ENCODE measurements at places on chromosomes 1 and 21.

DNA sequence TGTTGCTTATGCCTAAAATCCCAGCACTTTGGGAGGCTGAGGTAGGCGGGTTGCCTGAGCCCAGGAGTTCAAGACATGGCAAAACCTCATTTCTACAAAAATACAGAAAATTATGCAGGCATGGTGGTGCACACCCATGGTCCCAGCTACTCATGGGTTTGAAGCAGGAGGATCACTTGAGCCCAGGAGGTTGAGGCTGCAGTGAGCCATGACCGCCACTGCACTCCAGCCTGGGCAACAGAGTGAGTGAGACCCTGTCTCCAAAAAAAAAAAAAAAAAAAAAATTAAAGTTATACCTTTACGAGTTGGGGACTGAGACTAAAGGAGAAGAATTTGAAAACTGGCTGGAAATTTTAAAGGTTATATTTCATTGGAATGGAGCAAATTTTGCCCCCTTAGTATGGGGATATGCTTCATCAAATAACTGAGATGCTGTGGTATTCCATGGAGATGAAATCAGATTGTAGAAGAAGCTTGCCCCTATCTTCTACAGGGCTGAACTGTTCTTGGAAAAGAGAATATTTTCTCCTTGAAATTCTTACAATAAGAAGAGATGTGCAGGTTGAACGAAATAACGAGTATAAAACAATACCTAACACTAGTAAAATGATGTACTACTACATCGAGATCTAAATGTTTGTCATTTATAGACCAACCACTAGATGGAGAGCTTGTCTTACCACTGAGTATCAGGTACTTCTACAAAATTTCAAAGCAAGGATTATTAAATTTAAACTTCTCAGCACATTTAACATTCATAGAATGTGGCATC lies 34.9 kb upstream of the SCYL3 start:
- peak; percentile 16 for DNase-seq

DNA sequence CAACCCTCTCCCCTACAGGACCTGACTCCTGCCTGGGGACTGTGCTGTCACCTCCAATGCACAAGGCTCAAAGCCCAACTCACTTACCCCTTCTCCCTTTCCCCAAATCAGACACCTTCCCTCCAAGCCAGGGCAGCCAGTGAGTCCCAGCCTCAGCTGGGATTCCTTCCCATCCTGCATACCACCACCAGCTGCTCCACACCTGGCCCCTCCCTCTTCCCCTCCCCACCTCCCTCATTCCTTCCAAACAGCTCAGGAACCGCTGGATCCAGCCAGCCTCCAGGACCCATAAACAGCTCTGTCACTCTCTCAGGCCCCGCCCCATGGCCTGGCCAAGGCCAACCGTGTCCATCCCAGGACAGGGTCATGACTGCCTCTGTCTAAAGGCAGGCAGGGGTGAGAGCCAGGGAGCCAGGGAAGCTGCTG lies 41.4 kb downstream of the ACOT7 start:
- no peak for DNase-seq

DNA sequence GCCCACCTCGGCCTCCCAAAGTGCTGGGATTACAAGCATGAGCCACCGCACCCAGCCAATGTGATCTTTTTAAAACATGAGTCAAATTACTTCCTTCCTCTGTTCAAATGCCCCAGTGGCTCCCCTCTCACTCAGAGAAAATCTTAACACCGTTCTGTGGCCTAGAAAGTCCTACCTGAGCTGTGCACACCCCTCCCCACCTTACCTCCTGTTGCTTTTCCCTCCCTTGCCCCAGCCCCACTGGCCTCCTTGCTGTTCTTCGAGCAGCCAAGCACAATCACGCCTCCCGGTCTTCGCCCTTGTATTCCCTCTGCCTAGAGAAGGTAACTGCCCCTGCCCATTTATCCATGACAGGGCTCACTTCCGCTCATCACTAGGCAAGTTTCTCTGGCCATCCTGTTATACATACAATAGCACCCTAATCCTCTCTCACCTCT lies 62.6 kb upstream of the RPL11 start:
- no peak for DNase-seq

DNA sequence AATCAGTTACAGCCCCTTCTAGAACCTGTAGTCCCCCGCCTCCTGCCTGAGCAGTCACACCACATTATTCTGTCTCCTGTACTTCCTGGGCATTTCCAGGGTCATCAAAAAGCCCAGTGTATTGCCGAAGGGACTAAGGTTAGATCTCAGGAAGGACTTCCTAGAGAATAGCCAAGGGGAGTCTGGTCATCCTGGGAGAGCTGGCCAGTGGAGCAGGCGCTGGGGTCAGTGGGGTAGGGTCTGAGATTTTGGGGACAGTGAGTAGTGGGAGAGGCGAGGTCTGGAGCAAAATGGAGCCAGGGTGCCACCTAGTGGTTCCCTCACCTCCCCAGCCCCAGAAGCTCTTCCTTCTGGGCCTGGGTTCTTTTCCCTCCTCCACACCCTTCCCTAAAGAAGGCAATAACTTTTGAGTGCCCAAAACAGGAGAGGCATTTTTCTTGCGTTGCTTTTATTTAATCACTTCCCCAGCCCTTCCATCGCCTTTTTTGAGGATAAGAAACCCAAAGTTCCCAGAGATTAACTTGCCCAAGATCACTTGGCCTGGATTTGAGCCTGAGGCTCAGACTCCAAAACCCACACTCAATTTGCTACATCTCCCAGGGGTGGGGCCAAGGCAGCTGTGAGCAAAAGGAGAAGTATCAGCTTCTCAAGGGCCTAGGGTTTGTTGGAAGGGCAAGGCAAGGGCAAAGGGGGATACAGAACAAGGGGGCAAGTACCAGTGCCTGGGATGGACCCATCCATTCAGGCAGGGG lies 7.3 kb upstream of the PMVK start:
- DNase-seq, result no peak

DNA sequence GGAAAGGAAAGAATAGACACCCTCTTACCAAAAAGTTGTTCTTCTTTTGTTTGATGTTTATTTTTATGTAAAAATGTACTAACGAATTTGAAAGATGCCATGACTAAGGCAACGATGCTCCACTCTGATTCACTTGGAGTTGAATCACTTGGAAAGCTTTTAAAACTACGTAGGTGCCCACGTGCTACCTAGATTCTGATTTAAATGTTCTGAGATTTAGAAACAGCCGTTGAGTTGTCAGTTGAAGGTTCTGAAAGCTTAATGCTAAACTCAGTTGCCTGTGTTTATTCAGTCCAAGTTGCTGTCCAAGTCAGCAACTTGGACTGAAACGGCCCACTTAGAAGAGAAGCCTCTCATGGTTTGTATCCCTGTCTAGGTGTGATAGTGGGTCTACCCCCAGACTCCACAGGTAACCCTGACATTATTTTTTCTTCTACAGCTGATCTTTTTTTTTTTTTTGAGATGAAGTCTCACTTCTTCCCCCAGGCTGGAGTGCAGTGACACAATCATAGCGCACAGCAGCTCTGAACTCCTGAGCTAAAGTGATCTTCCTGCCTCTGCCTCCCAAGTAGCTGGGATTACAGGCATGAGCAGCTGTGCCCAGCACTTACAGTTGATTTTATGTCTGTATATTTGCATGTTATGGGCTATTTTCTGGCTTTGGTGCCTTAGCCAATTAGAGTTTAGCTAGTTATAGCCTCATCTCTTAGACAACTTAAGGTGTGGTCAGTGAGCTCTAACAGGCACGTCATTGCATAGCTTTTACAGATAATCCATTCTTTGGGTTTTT lies 1.4 kb upstream of the VAMP4 start:
- peak; percentile 49 for DNase-seq

- DNase-seq, result no peak
Observed at GRCh38 chr1:229964281-229964680, 102.8 kb upstream of the GALNT2 start.

GRCh38 chr1:45913183-45913683 lies 109.8 kb downstream of the MAST2 start:
- peak; percentile 67 for DNase-seq

- DNase-seq, result no peak
Observed at GRCh38 chr1:102535829-102536505, 539.2 kb upstream of the OLFM3 start.

- DNase-seq, result no peak
Observed at GRCh38 chr21:35323947-35324346, 274.8 kb upstream of the RUNX1 start.

DNA sequence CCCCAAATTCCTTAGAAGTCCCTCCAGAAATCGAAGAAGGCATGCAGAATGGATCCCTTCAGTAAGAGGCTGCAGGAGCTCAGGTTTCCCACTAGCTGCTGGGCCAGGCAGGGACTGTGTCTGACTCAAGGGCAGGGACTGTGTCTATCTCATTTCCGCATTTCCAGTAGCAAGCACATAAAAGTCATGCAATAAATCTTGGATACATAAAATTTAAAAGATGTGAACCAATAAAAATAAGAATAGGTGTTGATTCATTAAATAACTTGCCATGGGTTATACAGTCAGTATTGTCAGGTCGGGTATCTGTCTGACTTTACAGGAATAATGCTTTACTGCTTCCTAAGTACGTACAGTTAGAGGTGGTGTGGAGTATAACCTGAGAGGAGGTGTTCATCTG lies 15.2 kb downstream of the PM20D1 start:
- no peak for DNase-seq

- no peak for DNase-seq
Observed at GRCh38 chr1:219294251-219294650, 120.6 kb downstream of the LYPLAL1 start.

DNA sequence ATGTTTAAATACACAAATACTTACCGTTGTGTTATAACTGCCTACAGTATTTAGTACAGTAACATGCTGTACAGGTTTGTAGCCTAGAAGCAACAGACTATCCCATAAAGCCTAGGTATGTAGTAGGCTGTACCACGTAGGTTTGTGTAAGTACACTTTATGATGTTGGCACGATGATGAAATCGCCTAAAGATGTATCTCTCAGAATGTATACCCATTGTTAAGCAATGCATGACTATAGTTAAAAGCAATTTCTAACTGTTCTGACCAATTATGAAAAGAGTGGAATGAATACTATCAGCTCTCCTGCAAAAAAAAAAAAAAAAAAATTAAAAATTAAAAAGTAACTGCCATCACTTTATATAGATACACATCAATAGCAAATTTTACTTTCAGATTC lies 11.4 kb downstream of the HP1BP3 start:
- no peak for DNase-seq

- DNase-seq, result no peak
Observed at GRCh38 chr1:156692925-156693847, 12.2 kb downstream of the CRABP2 start.

DNA sequence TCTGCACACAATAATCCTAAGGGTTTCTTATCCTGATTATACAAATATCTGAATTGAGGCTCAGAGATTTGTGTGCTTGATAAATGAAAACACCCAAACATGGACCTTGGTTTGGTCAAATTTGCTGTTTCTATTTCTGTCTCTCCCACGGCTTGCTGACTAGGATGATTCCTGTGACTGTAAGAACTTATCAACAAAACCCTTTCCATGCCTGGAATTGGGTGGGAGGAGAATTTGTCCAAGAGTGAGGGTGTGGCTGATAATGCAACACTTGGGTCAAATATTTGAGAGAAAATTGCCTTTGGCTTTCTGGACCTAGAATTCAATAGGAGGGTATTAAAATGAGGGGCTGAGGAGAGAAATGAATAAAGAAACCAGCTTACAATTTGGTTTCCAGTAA lies 48.0 kb downstream of the RHBG start:
- no peak for DNase-seq

DNA sequence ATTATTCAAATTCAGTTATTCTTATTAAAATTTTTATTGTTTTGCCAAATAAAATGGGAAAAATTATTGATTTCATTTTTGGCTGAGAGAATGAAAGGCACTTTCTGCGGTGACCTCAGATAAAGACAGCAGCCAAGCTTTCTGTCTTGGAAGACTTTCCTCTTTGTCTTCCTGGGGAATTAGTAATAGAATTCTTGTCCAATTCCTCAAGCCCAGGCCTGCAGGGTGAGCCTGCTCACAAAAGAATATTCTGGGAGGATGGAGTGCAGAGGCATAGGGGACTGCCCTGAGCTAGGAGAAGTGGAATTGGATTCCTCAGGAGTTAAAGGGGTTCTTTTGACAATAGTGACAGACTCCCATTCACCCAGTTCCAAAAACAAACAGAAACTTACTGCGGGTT lies 614.5 kb upstream of the ADGRL2 start:
- no peak for DNase-seq

GRCh38 chr1:6412896-6413295 lies 6.8 kb downstream of the HES2 start:
- DNase-seq, result no peak

- DNase-seq, result no peak
Observed at GRCh38 chr1:78420181-78420580, 70.6 kb upstream of the PTGFR start.

GRCh38 chr1:226223157-226223785 lies at the start of gene MIXL1:
TSS of gene MIXL1 (plus strand) at chr1:226223664. CDS start at chr1:226223682, 18 bp downstream.
- no peak for DNase-seq

- no peak for DNase-seq
Observed at GRCh38 chr1:195328681-195329080, 1279.6 kb downstream of the KCNT2 start.

DNA sequence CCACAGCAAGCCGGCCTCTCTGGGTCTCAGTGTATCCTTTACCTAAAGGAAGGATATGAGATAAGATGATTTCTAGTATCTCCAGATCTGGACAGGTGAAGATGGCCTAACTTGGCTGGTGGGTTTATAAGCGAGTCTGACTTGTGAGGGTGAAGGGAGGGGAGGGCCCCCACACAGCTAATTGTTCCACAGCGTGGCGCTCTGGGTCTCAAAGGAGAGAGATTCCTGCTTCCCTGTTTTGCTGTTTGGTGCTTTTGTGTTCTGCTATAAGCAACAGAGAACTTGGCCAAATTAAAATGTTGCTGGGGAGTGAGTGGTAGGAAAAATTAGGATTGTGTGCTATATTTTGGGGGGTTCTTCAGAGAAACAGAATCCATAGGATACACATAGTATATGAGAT lies 28.9 kb upstream of the NLRP3 start:
- no peak for DNase-seq

DNA sequence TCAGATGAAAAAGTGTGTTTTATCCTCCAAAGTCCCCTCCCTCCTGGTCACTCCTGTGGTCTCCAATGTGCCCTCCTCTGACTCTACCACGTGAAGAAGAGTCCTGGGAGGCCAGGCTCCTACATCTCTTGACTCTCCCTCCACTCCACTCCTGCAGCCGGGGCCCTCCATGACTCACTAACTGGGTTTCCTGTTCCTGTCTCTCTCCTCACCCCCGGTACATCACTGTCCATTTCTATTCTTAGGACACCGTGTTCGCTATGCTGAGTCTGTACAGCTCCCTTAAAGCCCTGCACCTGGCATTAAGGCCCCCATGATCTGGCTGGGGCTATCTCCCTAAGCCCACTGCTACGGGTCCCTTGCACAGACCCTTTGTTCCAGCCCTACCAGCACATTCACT lies 93.4 kb downstream of the BCAR3 start:
- no peak for DNase-seq
